Stimulated activated CD4-positive, alpha-beta T cell treated with anti-CD3 and anti-CD28 coated beads, Interleukin-12 subunit alpha, Interleukin-12 subunit beta, amount 100 ng/mL, for 48 hours (primary cell): ENCODE measurements at places on chromosomes 3 and 15.

GRCh38 chr15:38547255-38547997, 17.2 kb downstream of the RASGRP1 start:
- DNase-seq, result no peak

DNA sequence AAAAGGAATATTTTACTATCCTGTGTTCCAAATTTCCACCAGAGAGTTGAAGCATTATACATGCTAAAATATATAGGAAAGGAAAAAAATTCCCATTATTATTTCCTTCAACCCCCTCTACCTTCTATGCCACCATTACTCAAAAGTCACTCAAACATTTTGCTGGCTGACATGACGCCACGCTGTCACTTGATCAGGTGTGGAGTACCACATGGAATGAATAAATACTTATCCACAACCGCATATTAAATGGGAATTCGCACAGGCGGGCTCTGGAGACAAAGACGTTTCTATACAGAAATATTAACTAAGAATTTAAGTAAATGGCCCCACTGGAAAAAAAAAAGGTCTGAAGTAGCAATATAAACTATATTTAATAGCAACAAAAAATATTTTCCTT, 266.4 kb downstream of the FOXP1 start:
- no peak for DNase-seq

DNA sequence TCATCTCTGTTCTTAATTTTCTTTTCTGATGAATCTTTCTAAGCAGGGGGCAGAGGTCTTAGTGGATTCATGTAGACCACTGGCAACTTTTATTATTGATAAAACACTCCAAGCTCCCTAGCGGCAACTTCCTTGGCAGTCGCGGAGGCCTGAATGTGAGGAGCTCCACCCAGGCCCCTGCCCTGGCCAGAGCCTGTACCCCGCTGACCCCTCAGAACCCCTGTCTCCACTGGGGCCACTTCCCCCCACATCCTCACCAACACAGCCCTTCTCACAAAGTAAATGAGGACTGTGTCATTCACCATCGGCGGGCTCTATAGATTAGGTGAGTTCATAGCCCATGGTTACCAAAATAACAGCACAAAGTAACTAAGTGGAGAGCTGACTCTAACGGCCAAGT, 111.6 kb downstream of the TPRA1 start:
- no peak for DNase-seq

DNA sequence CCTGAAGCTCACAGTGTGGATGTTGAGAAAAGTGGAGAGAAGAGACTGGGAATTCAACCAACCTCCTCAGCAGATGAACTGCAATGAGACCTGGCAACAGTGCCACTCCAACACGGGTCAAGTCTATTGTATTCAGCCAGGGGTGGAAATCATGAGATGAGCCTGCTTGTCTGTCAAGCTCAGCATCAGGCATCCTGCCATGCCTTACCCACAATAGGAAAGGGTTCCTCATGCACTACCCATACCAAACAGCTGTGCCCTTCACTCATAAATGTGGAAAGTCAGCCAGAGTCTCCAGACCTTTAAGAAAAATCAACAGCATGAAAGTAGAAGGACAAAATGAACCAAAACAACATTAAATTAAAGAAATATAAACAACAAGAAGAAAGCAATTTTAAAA, 542.1 kb downstream of the EPHB1 start:
- DNase-seq, result no peak

GRCh38 chr15:98562331-98562937, 85.9 kb upstream of the IGF1R start:
- DNase-seq, result no peak
